ENCODE measurements at places on chromosomes 2 and 18. TPM values are rescaled to one million over a fixed set of nuclear protein-coding genes. Genes with fewer than 3 reads are reported as not detected.

HOXD12 gene
- not detected for total RNA-seq

NGEF gene
- 5.7 TPM for total RNA-seq

TFPI gene
- total RNA-seq, result 489 TPM

ANKRD53 gene
- 0.30 TPM for total RNA-seq

UGT1A8 gene
- not detected for total RNA-seq

RFX8 gene
- total RNA-seq, result 6.4 TPM

CDH7 gene
- total RNA-seq, result not detected

HOXD9 gene
- total RNA-seq, result not detected

ARHGAP28 gene
- total RNA-seq, result 0.03 TPM

PRKAG3 gene
- 0.52 TPM for total RNA-seq

KCNF1 gene
- total RNA-seq, result not detected

ACMSD gene
- not detected for total RNA-seq

REG3A gene
- total RNA-seq, result not detected

CHST9 gene
- total RNA-seq, result not detected

SERPINB7 gene
- total RNA-seq, result 0.07 TPM

PDCL3 gene
- 9.6 TPM for total RNA-seq

MERTK gene
- 0.69 TPM for total RNA-seq

DTNA gene
- 7.8 TPM for total RNA-seq

DPYSL5 gene
- total RNA-seq, result not detected

FAP gene
- 172 TPM for total RNA-seq

MEIS1 gene
- total RNA-seq, result 23.6 TPM
